ENCODE measurements at places on chromosomes 7 and 10.

- DNase-seq: no peak
Measured at GRCh38 chr7:95594185-95594584, 2.1 kb downstream of the PDK4 start.

GRCh38 chr7:139455789-139456188, 27.7 kb downstream of the KLRG2 start:
- no peak for DNase-seq

GRCh38 chr7:28957064-28957750, 923 bp downstream of the TRIL start:
- DNase-seq: no peak

- no peak for DNase-seq
Measured at GRCh38 chr7:56007167-56007652, 42.8 kb downstream of the NIPSNAP2 start.

DNA sequence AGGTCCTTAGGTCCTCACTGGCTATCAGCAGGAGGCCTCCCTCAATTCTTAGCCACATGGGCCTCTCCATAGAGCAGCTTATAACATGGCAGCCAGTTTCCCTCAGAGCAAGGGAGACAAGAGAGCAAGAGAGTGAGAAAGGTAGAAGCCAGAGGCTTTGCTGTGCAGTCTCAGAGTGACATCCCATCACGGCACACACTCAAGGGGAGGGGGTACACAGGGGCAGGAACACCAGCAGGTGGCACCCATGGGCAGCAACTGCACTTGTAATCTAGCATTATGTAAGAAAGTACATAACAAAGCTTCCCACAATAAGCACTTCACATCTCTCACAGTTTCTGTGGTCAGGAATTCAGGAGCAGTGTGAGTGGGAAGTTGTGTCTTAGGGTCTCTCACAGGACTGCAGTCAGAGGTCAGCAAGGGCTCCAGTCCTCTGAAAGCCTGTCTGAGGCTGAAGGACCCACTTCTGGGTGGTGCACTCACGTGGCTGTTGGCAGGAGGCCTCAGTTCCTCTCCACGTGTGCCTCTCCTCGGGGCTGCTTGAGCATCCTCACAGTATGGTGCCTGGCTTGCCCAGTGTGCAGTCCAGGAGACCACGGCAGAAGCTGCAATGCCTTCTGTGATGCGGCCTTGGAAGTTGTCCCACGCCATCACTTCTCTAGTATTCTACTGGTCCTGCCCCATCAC, 159.4 kb downstream of the OAT start:
- peak; percentile 18 for DNase-seq

DNA sequence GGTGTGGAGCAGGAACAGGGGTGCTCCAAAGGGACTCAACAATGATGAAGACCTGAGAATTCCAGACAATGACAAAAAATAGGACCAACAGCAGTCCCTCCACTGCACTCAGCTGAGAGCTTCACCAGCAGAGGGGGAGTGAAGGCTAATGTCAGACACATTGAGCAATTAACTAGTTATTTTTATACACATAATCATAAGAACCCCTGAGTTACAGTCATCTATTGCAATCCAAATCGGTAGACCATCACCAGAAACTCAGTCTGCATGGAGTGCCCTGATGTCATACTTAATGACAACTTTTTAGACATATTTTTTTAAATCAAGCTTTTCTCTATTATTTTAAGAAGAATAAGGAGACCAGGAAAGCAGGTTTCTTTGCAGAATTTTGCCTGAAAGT, 30.6 kb upstream of the IKZF1 start:
- DNase-seq: peak; percentile 47

DNA sequence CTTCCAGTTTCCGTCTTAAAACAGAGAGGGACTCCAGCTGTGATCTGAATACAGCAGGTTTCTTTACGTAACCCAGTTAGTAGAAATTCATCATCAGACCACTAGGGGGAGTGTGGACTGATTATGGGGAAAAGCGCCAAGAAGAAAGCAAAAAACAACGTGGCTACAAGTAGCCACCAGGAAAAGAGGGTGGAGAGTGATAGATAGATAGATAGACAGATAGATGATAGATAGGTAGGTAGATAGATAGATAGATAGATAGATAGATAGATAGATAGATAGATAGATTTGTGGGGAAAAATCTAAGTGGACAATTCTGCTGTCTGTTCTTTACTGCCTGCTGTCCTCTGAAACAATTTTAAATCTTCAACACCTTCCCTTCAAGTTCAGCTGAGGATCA, 12.7 kb upstream of the AKR1B10 start:
- DNase-seq: peak; percentile 90

Measured in suppressor macrophage treated with lipopolysaccharide for 4 hours (primary cell).